ENCODE measurements at places on chromosomes 3 and 15.

- DNase-seq, result no peak
These were observed 30.1 kb downstream of the GPR15 start for GRCh38 chr3:98561727-98562521.

GRCh38 chr3:81279481-81280379, 481.7 kb downstream of the GBE1 start:
- no peak for DNase-seq

GRCh38 chr15:52464478-52464877, 64.2 kb downstream of the MYO5A start:
- no peak for DNase-seq

GRCh38 chr3:52154135-52155094, at the start of gene POC1A:
TSS of gene POC1A (minus strand) at chr3:52154423. CDS start at chr3:52154372, 51 bp downstream.
- DNase-seq, result peak; percentile 91

DNA sequence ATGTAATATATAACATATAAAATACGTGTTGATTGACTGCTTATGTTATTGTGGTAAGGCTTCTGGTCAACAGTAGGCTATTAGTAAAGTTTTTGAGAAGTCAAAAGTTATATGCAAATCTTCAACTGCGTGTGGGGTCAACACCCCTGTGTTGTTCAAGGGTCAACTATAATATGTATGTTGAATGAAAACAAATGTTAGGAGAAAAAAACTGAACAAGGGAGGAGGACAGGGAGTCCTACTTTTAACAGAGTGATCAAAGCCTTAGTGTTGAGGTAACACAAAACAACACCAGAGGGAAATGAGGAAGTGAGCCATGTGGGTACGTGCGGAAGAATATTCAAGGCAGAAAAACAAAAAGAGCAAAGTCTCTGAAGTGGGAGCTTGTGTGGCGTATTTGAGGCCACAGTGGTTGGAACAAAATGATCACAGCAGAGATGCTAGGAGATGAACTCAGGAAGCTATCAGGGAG, 62.5 kb downstream of the SFMBT1 start:
- no peak for DNase-seq

DNA sequence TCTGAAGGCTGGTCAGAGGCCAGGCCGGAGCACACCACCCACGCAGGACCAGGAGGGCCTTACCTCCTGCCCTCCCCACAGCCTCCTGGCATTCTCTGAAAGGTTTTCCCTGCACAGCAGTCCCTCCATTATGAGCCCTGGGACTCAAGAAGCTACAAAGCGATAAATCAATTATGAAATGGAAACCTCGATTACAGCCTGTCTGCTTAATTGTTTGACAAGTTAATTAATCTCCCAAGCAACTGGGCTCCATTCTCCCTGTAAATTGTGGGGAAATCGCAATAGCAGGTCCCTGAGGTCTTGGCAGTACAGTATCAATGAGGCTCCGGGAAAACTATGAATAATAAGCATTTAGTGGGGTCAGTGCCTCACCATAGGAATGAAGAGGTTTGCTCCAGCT, 683.5 kb downstream of the NTRK3 start:
- DNase-seq, result no peak

- DNase-seq, result no peak
These were observed 73.0 kb downstream of the FILIP1L start for GRCh38 chr3:100041328-100041749.

DNA sequence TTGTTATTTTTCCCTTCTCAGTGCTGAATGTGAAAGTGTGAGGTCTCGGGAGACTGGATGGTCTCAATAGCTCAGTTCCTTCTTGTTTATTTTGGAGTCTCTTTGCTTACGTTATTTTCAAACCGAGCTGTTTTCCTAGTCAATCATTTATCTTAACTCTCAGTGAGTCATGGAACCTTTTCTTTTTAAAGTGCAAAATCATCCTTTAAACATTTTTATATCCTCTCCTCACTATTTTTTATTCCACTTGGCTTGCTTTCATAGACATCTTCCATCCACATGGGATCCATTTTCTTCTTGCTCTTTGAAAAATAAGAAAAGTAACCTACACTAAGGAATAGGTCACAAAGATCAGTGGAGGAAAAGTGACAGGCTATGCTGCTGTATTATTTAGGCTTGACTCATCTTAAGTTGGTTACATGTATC, 497.8 kb downstream of the NAALADL2 start:
- DNase-seq, result no peak

DNA sequence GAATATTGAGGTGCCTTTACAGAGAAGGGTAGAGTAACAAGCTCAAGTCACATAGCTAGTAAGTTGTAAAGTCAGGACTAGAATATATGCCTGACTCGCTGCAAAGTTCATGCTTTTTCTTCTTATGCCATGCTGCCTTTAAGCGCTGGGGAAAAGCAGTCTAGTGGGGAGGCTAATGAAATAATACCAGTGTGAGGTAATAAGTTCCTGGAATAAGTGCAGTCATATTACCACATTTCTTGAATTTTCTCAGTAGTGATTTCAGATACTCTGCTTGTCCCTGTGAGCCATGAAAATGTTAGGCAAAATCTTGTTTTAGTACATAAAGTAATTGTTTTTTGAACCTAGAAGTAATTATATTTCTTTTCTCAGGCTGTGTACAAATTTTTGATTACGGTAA, 71.8 kb downstream of the SYN2 start:
- no peak for DNase-seq

DNA sequence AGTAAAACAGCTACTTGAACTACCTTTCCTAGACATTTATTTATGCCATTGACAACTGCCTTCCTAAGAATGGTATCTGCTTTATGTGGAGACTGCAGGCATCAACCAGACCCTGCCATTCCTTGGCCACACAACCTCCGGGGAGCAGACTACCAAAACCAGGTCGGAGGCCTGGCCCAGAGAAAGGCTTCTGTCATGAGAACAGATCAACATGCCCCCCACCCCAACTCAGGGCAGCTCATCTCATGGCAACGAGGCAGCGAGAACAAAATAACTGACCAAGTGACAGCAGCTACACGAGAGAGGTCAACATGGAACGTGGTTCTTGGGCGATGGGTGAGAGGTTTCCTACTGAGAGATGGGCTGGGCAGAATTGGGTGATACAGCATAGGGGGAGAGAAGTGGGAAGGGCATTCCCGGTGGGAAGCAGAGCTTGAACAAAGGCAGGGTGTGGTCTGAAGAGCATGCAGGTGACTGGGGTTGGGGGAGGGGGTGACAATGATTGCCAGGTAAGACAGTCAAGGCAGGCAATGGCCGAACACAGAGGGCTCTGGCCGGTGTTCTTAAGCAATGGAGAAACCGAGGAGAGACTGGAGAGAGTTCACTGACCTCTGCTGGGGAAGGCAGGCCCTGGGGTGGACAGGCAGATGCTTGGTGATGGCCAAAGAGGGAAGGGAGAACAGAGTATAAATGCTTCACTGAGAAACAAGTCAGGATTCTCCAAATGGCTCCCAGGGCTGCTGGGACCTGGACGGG, 33.9 kb downstream of the CCDC12 start:
- DNase-seq, result no peak

- no peak for DNase-seq
These were observed 197.3 kb upstream of the LINGO1 start for GRCh38 chr15:77830051-77830468.

DNA sequence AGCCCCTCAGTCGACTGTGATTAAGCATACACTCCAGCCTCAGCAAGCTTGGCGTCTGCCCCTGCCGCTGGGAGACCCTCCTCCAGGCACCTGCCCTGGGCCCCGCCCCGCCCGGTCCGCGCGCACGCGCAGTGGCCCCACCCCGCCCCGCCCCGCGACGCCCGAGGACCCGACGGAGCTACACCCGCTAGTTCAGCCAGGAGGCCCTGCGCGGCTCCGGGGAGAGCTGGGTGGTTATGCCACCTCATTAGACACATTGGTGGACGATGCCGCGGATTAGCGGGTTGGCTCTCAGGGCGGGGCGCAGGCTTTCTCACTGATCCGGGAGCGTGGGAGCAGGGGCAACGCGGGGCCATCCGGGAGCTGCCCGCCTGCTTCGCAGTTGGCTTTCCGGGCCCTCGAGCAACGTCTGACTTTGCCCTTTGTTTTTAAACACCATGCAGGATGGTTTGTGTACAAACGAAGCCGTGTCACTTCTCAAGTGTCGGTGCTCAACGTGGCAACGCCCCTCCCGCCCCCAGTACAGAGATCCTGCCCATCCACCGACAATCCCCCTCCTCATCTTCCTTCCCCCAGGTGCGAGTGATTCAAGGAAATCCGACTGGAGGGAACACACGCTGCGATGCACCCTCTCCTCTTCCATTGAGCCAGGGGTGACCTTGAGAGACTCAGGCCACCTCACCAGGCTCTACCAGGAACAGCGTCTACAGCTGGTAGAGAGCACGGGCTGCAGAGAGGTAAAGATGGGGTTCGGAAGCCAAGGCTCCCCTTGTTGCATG, 109.3 kb downstream of the SHQ1 start:
- DNase-seq, result peak; percentile 33

DNA sequence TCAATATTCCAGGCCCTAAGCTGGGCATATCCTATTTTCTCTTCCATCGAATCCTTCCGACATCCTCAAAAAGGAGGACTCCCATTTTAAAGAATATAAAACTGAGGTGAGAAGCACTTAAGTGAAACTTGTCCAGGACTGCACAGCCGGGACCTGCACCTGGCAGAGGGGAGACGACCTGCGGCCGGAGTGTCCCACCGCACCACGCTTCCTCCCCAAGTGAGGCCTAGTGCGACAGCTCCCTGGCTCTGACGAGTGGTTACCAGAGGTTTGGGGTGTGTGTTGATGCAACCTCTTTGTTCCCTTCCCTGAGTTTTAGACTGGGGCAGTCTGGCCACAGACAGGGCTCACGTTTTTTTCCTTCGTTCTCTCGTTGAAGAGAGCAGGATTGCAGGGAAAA, 24.9 kb upstream of the ATP2B2 start:
- no peak for DNase-seq

- DNase-seq, result no peak
These were observed 10.5 kb upstream of the SH3GL3 start for GRCh38 chr15:83436513-83437158.

DNA sequence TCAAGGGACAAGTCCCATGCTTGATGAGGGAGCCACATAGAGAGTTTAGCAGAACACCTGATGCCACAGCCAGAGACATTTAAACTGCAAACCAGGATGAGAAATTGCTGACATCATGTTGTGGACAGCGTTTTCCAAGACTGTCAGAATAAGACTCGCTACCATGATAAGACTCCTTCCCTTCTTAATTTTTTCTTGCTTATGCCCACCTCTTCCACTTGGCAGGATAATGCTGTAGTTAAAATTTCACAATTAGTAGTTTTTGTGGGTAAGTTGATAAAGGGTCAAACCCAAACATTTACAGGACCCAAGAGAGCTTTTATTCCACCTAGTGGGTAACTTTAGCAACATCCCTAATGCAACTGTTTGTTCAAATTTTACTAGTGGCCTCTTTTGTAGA, 3.0 kb upstream of the PIAS1 start:
- DNase-seq, result no peak

- DNase-seq, result no peak
These were observed 71.8 kb upstream of the GATM start for GRCh38 chr15:45449916-45450867.

- DNase-seq, result no peak
These were observed 138.5 kb downstream of the NECTIN3 start for GRCh38 chr3:111210003-111210711.

Measured in substantia nigra (tissue), 51 donors.